ENCODE measurements at places on chromosomes 1 and 21.

DNA sequence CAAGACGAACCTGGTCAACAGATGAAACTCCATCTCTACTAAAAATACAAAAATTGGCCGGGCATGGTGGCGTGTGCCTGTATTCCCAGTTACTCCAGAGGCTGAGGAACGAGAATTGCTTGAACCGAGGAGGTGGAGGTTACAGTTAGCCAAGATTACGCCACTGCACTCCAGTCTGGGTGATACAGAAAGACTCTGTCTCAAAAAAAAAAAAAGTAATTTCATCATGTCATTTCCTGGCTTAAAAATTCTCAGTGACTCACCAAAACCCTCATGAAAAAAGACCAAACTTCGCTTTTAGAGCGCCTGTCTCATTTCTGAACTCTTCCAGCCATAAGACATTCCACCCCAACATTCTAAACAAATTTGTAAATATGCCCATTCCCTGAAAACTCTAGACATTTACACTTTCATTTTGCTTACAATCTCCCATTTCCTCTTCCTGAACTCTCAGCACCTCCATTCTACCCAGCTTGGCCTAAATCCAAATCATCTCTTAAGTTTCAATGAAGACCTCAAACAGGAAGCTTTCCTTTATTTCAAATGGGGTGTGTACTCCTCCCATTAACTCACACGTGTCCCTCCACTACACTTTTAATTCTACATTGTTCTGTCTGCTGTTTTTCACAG, 50.5 kb upstream of the PRRC2C start:
- DNase-seq = no peak

DNA sequence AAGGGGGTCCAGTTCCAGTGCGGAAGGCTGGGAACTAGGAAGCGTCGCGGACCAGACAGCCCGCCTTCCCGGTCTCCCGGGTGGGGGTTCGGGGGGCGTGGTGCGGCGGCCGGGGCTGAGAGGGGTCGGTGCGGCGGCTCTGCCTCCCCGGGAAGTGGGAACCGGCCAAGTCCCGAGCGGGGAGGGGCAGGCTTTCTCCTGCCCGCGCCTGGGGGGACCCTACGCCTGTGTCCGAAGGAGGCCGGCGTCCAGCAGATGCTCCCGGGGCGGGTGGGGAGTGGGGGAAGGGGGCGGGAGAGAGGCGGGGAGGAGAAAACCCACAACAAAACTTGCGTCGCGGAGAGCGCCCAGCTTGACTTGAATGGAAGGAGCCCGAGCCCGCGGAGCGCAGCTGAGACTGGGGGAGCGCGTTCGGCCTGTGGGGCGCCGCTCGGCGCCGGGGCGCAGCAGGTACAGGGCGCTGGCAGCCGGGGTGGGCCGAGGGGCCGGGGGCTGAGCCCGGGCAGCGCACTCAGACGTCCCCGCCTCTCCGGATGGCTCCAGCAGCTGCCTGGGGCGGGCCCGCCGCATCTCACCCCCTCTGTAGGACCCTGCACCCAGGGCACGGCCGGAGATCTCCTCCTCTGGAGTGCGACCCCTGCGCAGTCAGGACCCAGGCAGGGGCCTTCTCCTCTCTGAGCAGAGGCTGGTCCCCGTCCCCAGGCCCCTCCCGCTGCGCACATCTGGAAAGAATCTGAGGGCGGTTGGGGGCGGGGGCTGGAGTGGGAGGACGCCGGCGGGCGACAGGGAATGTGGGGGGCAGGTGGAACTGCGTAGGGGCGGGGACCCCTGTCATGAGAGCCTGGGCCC, at the start of gene PODN:
PODN (plus strand) TSS at position 355 of the 849 bp plus-strand sequence. CDS start 7,643 bp downstream, outside the sequence.
- no peak for DNase-seq

GRCh38 chr1:170618421-170618820, 45.5 kb upstream of the PRRX1 start:
- DNase-seq = no peak

- no peak for DNase-seq
These were observed 513 bp upstream of the HHAT start for GRCh38 chr1:210328032-210328745.

DNA sequence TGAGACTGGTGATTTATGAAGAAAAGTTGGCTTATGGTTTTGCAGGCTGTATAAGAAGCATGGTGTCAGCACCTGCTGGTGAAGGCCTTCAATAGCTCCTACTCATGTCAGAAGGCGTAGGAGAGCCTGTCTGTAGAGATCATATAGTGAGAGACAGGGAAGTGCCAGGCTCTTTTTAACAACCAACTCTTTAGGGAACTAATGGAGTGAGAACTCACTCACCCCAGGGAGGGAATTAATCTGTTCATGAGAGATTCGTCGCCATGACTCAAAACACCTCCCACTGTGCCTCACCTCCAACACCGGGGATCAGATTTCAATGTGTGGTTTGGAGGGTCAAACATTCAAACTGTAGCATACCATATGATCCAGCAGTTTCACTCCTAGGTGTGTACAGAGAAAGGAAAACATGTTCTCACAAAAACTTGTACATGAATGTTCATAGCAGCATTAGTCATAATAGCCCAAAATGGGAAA, 72.6 kb downstream of the TTC3 start:
- no peak for DNase-seq

- DNase-seq = no peak
These were observed 23.8 kb downstream of the THEM4 start for GRCh38 chr1:151885479-151885878.

- DNase-seq = no peak
These were observed 148.9 kb downstream of the ETS2 start for GRCh38 chr21:38954588-38955004.

DNA sequence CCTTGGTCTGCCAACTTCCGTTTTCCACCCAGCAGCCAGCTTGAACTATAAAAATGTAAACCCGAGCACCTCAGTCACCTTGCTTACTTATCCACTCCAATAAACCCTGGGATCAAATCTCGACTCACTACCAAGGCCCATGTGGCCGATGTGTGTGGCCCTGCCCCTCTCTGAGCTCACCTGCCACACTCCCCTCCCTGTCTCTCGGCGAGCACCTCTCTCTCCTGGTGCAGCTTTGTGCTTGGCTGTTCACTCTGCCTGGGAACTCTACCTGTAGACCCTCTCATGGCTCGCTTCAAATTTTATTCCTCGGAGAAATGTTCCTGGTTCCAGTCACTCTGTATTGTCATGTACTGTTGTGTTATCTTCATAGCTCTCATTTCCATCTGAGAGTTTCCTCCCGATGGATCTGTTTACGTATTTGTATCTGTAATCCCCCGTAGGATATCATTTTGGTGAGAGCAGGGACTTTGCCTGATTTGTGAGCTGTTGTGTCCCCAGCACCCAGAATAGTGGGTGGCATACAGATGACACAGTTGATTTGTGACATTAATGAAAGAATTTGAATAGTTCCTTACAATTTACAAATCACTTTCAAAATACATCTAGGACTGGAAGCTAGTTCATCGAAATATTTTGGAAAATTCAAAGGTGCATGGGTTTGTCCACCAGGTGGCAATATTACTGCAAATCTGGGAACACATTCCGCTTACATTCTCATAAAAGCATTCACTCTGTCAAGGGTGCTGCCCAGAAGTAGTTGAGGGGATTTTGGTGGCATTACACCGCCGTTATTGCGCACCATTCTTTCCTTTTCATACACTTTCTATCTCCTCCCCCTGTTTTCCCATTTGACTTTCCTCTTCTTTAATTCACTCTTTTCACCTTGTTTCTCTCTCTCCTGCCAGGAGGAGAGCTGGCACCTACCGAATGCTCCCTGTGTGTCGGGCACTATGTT, 95.3 kb downstream of the ABCA4 start:
- no peak for DNase-seq

GRCh38 chr1:14769486-14770274, 171.2 kb downstream of the KAZN start:
- no peak for DNase-seq

- DNase-seq = no peak
These were observed 103.1 kb downstream of the ATP6V1G3 start for GRCh38 chr1:198437332-198437731.

DNA sequence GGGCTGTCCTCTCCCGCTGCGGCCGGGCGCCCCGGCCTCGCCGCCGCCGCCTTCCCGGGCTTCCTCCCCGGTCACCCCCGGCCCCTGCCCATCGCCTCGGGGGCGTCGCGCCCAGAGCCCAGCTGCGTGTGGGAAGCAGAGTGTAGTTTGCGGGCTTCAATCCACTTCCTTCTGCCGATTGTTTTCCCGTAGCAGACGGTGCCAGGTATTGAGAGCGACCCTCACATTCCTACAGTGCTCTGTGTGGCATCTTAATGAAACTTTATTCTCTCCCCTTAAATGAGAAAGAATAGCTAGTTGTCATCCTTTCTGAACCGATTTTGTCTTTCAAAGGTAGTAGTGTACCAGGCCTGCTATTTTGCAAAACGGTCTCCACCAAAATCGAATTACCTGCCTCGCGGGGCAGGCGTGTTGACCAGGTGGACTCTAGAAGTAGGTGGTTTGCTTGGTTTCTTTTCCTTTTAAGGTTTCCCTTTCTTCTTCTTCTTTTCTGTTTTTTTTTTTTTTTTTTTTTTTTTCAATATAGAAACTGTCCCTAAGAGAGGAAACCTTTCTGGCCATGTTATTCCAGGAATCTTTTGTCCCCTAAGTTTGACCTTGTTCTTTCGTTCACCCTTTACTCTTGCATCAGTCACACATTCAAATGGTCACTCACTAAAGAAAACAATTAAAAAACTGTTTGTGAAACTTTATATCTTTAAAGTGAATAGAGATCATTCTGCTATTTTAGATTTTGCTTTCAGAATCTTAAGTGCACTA, 881 bp downstream of the USP25 start:
- no peak for DNase-seq

DNA sequence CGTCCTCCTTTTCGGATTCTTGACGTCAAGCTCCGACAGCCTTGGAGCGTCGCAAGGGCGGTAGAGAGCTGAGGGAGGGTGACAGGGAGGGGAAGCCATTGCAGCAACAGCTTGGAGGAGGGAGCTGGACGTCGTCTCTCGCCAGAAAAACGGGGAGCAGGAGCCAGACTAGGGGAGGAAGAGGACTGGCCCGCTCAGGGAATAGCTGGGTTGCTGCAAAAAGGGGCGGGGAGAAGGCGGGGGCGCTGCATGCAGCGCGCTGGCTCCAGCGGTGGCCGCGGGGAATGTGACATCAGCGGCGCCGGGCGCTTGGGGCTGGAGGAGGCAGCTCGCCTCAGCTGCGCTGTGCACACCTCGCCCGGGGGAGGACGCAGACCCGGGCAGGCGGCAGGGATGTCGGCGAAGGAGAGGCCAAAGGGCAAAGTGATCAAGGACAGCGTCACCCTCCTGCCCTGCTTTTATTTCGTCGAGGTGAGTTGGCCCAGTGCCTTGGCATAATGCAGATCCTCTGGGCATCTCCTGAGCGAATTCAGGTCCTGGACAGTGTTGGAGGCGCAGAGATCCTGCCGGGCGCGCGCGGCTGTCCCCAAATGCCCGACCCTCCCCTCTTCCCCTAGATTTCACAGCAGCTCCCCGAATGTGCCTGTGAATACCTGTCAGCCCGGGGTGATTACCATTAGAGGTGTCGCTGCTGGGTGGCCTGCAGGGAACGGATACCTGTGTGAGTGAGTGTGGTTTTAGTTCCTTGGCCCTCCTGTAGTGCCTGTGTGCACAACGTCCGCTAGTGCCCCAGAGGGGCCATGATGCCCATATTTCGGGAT, at the start of gene PLPPR4:
PLPPR4 (plus strand) TSS at position 292 of the 821 bp plus-strand sequence; CDS start at position 394, 102 bp downstream.
- no peak for DNase-seq

DNA sequence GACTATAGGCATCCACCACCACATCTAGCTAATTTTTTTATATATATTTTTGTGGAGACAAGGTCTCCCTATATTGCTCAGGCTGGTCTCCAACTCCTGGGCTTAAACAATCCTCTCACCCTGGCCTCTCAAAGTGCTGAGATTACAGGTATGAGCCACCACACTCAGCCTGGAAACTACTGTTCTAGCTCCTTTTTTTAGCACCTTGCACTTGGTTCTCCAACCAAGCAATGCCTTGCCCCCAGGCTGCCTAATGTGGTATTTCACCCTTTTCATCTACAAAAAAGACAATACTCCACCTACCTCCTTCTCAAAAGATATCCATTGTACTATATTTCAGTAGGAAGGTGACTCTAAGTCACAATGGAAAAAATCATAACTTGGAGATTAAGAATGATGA, 6.7 kb downstream of the ARNT start:
- DNase-seq = no peak

DNA sequence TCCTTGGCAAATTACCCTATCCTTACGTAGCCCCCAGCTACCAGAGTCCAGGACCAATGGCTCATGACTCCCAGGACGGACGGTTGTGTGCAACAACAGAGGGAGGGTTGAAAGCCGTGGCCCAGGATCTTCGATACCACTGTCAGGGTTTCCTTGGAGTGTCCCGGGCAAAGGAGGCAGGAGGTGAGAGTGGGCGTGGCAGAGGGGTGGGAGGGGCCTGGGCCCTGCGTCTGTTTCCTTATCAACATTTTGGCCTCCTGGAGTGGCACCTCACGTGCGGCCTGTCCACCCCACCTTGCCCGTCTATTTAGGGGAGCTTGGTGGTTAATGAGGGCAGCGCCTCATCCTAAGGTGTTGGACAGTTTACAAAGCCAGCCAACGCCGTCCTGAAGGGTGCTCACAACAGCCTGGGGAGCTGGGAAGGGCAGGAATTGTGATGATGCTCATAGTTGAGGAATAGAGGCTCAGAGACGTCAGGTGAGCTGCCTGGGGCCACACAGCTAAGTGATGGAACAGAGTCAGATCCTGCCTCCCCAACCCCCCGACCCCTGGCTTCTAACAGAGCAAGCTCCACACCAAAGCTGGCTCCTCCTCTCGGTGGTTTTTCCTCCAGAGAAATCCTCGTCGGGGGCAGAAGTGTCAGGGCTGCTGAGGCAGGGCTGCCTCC, 17.4 kb upstream of the ARHGEF10L start:
- no peak for DNase-seq

- DNase-seq = no peak
These were observed 65.7 kb downstream of the TMCO4 start for GRCh38 chr1:19734056-19734455.

DNA sequence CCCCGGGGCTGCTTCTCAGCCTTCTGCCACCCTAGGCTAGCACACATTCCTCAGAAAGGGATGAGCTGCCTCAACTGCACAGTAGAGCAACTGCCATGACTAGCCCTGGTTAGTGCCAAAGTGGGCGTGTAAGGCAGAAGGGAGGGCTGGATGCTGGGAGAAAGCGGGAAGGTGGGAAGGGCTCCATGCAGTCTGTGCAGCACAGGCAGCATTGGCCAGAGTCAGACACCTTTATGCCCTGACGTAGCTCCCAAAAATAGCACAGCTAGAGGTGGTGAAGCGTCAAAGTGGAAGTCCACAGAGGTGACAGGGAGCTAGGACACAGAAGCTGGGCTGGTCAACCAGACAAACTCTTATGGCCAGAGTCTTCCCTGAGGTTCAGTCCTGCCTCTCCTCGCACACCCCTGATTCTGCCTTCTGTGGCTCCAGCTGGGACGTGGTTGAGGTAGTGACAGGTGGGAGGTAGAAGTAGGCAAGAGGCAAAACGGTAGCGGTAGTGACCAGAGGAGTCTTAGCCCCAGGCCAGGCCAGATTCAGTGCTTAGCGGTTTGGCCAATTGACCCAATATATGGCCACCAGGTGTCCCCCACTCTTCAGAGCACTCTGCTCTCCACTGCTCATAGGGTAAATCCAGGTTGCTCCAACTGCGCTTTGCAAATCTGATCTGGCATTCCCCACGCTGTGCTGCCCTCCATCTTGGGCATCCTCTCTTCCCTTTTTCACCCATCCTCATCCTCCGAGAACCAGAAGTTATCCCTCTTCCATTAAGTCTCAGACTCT, 45.6 kb downstream of the DDX20 start:
- DNase-seq = no peak

- DNase-seq = no peak
These were observed 14.9 kb downstream of the ZBTB18 start for GRCh38 chr1:244065960-244066388.

GRCh38 chr21:45695086-45695485, 51.6 kb downstream of the PCBP3 start:
- DNase-seq = peak; percentile 16
